Stimulated activated CD4-positive, alpha-beta T cell treated with anti-CD3 and anti-CD28 coated beads, TNF-alpha, amount 100 ng/mL, for 4 hours (primary cell): ENCODE measurements at places on chromosomes 13 and 19.

- no peak for DNase-seq
These were observed 247.3 kb upstream of the MAB21L1 start for GRCh38 chr13:35723821-35724220.

- no peak for DNase-seq
These were observed 15.4 kb downstream of the TMEM255B start for GRCh38 chr13:113774177-113775107.

GRCh38 chr13:67519356-67519755 lies 289.2 kb upstream of the PCDH9 start:
- no peak for DNase-seq

- no peak for DNase-seq
These were observed 62.4 kb upstream of the ADGRE5 start for GRCh38 chr19:14318873-14319272.

- no peak for DNase-seq
These were observed 823 bp downstream of the TLE5 start for GRCh38 chr19:3061182-3062161.

- no peak for DNase-seq
These were observed 75.6 kb downstream of the ATP8A2 start for GRCh38 chr13:25447396-25447795.

GRCh38 chr19:8163759-8164158 lies 14.4 kb upstream of the FBN3 start:
- DNase-seq: no peak

GRCh38 chr13:103517768-103518102 lies 451.5 kb upstream of the SLC10A2 start:
- no peak for DNase-seq
